ENCODE measurements at places on chromosomes 1 and 21.
A peak's percentile ranks its signal among the peaks of the same experiment; 100 is the strongest.

GRCh38 chr1:160224606-160225005, 19.4 kb downstream of the PEA15 start:
- no peak for DNase-seq

GRCh38 chr21:30882866-30883597, 1.7 kb upstream of the KRTAP11-1 start:
- no peak for DNase-seq

- DNase-seq: no peak
Measured at GRCh38 chr1:53964109-53964508, 18.0 kb downstream of the LRRC42 start.

GRCh38 chr1:2411801-2412394, 466 bp downstream of the PEX10 start:
- no peak for DNase-seq

- DNase-seq: no peak
Measured at GRCh38 chr1:3599816-3600215, 11.5 kb downstream of the MEGF6 start.

GRCh38 chr1:173149887-173150286, 57.2 kb downstream of the TNFSF4 start:
- DNase-seq: no peak

DNA sequence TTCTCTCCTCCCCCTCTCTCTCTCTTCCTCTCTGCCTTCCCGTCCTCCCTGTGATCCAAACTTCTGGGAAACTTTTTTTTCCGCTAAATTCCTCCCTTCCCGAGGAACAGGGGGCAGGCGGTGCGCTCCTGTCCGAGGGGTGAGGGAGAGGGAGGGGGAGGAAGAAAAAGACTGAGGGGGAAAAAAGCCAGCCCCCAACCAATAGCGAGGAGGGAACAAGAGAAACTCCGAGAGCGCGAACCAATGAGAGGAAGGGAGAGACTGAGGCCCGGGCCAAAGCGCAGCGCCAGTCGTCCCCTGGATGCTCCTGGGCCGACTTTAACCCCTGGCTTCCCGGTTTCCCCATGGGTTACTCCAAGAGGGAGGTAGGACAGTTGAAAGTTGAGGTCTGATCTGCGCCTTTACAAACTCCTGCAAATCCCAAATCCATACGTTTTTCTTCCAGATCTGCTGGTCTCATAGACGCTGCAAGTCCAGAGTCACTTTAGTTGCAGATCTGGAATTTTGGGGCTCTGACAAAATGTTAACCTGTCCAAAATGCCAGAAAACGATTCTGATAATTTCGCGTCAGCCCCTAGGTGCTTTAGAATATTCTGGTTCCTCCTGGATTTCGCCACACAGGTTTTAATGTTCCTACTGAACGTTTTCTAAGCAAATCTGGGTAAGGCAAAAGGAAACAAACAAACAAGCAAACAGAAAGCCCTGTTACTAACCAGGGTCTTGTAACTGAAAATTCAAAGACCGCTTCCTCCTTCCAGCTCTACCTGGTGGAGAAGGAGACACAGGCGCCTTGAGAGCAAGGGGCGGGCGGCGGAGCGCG, at the start of gene TBX15:
TBX15 (minus strand) TSS at position 158 of the 820 bp plus-strand sequence. CDS start 548 bp downstream, outside the sequence.
- no peak for DNase-seq

- DNase-seq: no peak
Measured at GRCh38 chr1:178399177-178399728, 97.5 kb downstream of the CLEC20A start.

GRCh38 chr1:94804442-94804837, 15.7 kb upstream of the SLC44A3 start:
- no peak for DNase-seq

GRCh38 chr1:155466996-155467395, 95.6 kb downstream of the ASH1L start:
- DNase-seq: no peak

GRCh38 chr1:226407497-226408284, at the start of gene PARP1:
PARP1 (minus strand) TSS chr1:226408093; CDS start chr1:226407929, 164 bp downstream.
- DNase-seq: peak; percentile 94

GRCh38 chr1:239963856-239964255, 127.8 kb upstream of the FMN2 start:
- no peak for DNase-seq

DNA sequence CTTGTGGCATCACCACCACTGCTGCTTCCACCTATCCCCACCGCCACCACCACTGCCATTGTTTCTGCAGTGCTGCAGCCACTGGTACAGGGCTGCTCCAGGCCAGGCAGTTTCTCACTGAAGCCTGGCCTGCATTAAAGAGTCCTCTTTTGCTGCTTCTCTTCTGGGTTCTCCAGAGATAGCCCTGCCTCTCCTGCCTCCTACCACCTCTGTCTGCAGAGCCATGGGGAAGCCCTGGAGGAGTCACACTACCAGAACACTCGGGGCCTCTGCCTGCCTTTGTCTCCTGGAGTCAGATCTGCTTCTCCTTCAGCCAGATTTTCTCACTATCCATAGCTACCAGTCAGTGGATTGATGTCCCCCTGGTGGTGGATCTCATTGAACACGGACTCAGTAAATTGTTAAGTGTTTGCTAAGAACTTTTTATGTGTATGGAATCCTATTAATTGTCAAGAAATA, 37.7 kb upstream of the DDAH1 start:
- peak; percentile 8 for DNase-seq

DNA sequence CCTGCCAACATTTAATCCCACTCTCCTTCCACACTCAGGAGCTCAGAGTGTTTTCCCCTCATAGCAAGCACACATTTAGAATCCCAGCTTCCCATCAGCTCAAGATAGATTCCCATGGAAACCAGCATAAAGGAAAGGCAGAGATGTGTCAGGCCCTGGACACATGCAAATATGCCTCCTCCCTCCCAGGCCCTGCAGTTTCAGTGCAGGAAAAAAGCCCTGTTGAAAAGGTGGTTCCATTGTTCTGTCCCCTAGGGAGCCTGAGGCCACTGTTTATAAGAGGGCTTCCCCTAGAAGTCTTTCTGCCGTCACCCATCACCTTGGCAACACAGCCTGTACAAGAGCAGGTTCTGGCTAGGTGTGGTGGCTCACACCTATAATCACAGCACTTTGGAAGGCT, 3.6 kb downstream of the CACNA1S start:
- no peak for DNase-seq

- DNase-seq: peak; percentile 38
Measured at GRCh38 chr1:232421143-232421796, 208.7 kb downstream of the SIPA1L2 start.

- no peak for DNase-seq
Measured at GRCh38 chr1:101704895-101705294, 291.8 kb downstream of the OLFM3 start.

DNA sequence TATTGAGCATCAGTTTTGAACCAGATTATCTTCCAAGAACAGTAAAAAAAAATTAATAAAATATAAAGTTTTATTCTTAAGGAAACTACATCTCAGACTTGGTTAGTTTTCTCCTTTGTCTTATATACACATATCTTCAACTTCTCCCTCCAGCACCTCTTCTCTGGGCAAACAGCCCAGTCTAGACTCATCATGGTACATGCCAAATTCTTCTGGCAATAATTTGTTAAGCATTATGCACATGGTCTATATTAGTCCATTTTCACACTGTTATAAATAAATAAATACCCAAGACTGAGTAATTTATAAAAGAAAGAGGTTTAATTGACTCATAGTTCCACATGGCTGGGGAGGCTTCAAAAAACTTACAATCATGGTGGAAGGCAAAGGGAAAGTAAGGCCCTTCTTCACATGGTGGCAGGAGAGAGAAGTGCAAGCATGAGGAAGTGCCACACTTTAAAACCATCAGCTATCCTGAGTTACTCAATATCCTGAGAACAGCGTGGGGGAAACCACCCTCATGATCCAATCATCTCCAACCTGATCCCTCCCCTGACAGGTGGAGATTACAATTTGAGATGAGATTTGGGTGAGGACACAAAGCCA, 108.7 kb upstream of the RNPC3 start:
- DNase-seq: no peak

DNA sequence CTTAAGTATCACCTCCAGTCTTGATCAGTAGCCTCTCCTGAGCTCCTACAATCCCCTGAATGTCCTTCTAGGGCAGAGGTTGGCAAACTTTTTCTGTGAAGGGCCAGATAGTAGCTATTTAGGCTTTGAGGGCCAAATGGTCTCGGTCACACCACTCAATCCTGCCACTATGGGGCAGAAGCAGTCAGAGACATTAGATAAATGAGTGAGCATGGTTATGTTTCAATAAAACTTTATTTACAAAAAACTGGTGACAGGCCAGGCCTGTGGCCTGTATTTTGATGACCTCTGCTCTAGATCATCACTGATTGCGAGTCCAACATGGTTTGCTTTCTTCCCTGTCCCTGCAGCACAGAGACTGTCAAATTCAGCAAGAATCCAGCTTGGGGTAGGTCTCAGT, 36.3 kb downstream of the LRP8 start:
- no peak for DNase-seq

GRCh38 chr1:35556484-35557117, 602 bp downstream of the KIAA0319L start:
- DNase-seq: no peak

DNA sequence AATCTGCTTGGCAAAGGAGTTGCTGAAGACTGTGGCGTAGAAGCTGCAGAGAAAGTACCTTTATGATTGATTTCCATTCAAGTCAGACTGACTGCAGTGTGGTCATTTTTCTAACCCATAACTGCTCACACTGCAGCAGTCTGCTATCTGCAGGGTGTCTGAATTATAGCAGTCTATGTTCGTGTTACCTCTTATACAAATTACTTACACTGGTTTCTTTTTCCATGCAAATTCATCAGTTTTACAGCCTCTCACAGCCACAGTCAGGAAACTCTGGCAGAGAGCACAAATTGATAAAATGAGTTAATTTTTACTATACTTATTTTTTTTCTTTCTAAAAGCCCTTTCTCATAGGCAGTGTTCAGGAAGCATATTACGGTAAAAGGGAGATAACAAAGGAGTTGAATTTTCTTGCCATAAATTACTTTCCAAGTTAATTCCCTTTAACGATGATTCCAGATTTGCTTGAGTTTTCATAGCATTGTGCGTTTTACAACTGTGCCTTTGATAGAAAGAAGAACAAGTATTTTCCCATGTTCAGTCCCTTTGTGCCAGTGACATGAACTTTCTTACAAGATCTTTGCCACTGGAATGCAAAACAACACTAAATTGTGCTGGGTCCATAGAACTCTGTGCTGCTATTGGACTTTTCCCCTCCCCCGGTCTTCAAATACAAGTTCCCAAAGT, 261.5 kb downstream of the NFIA start:
- no peak for DNase-seq

DNA sequence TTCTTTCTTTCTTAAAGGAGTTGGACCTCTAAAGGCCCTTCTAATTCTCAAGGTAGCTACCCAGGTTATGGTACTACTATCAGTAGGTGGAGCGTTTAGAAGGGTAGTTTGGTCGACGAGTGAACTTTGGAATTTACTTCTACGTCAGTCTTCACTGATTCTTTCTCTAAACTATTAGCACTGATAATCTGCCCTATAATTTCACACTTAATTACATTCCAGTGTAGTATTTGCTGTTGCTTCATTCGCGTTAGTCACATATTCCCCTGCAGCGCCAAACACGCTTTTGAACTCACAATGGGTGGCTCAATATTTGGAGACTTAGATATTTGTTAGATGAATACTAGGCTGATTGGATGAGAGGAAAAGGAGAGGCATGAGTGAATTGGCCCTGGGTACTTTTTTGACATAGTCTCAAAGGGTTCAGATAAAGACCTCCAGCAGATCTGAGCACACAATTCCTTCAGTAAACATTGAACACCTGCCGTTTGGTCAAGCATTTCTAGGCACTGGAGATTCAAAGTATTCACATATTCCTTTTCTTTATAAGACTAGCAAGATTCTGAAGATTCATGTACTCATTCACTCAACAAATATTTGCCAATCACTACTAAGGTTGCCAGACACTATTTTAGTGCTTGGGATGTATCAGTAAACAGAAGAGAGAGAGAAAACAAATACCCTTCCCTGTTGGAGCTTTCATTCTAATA, 929 bp upstream of the FOXJ3 start:
- DNase-seq: no peak

DNA sequence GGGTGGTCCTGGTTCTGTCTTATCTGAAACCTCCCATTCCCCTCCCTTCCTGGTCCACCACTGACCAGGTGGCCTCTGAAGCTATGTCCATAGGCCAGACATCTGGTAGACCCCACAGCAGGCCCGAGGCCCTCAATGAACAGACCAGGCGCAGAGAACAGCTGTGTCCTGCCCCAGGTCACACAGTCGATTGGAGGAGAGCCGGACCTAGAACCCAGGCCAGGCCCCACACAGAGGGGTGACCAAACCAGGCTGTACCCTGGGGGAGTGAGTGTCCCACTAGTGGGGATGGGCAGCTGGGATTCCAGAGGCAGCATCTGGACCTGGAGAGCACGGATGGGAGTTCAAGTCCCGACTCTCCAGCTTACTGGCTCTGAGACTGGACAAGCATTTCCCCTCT, 29.2 kb downstream of the RNU1-1 start:
- DNase-seq: no peak

DNA sequence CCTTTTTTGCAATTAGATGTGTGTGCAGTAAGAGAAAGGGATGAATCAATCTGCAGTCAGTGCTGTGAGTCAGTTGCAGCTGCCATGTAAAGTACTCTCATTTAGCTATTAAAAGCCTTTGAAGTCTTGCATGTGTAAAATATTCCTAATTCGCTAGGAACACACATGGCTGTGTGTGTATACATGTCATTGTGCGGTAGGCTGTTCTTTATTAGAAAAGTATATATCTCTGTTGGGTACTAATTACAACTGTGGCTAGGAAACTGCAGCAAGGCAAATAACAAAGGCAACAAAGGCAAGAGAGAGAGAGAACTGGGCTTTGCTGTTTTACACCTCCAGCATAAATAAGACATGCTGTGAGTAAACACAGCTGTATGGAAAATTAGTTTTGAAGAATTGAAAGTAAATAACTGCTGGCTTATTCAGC, 41.7 kb downstream of the EPB41 start:
- no peak for DNase-seq

DNA sequence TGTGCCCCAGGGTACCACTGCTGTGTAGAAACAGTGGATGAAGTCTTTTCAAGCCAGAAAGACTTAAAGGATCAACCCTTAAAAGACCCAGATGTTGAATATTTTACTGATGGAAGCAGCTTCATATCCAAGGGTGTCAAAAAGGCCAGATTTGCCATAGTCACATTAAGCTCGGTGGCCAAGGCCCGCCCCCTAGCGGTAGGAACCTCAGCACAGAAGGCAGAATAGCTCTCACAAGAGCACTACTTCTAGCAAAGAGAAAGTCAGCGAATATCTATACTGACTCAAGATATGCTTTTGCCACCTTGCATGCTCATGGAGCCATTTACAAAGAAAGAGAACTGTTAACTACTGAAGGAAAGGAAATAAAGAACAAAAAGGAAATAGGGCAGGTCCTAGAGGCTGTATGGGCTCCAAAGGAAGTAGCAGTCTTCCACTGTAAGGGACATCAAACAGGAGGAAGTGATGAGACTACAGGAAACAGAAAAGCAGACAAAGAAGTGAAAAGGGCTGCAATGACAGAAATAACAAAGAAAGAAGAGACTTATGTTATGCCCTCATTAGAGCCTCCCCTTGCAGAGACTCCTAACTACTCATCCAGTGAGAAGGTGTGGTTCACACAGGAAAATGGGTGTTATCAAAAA, 90.5 kb downstream of the LIPI start:
- DNase-seq: no peak
